ENCODE measurements at places on chromosomes 7 and 10.

DNA sequence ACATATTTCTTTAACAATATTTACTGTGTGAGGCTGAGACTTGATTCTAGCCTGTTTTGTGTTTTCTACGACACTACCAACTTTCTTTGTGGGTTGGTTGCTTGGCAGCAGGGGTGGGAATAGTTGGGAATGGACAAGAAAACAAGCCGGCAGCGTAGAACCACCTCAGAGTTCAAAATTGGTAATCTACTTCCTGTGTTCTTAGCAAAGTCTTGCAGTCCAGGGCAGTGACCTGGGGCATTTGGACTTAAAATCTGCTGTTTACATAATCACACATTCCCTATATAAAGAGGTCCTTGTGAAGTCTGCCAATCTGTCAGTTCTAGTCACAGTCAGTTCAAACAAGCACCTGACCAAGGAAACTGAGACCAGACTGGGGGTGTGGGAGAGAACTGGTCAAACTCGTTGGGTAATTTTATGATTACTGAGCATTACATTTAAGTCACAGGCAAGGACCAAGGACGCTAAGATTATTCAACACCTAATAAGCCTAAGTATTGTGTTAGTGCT is 167.9 kb downstream of the CPEB3 start:
- no peak for DNase-seq

DNA sequence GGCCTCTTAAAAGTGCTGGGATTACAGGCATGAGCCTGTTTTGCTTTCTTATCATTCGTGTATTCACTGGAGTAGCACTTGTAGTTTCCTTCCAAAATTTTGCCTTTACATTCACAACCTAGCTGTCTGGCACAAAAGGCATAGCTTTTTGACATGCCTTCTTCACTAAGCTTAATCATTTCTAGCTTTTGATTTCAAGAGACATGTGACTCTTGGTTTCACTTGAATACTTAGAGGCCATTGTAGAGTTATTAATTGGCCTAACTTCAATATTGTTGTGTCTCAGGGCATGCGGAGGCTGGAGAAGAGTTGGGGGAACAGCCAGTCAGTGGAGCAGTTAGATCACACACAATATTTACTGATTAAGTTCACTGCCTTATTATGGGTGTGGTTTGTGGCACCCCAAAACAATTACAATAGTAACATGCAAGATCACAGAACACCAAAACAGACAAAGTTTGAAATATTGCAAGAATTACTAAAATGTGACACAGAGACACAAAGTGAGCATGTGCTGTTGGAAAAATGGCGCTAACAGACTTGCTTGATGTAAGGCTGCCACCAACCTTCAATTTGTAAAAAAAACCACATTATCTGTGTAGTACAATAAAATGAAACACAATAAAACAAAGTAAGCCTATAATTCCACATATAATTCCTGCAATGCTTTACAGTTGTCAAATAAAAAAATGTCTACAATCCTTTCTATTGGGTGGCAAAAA is 43.1 kb downstream of the BRAF start:
- DNase-seq: no peak

DNA sequence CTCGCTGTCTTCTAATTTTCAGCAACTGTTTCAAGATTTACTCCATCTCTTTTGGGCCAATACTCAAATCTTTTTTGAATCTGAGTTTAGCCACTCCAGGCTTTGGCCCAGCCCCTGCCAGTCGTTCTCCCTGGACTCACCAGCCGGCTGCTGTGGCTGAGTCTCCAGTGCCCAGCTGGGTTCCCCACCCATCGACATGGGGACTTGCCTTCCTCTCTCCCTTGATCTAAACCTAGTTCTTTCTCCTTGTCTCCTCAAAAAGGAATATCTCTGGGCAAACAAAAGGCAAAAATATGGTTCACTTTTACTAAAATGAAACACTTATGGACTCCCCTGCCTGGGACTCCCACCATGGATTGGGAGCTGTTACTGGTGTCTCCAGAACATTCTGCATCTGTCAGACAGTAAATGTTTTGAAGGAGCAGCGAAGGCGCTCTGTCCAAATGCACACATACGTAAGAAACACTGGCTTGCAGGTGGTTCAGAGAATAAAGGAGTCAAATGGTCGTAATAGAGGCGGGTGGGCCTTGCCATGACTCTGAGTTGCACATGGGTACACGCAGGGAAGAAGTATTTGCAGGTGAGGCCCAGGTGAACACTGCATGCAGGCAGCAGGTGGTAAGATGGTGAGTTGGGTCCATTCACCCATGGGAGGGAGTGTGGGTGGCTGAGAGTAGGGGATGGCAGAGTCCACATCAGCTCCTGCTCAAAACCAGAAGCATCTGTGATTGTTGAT is 35.5 kb upstream of the HABP2 start:
- DNase-seq: no peak

GRCh38 chr10:22335173-22335933 is 9.9 kb upstream of the SPAG6 start:
- peak; percentile 31 for DNase-seq

DNA sequence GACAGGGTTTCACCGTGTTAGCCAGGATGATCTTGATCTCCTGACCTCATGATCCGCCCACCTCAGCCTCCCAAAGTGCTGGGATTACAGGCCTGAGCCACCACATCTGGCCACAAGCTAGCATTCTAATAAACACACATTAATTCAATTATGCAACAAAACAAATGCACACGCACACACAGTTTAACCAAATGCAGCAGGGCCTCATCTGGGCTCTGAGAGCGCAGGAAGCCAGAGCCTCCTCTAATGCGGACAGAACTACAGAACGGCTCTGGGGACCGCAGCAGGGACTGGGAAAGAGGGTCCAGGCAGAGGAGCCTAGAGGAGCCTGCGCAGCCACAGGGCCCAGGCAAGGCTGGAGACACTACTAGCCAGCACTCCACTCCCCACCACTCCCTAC is 3.8 kb downstream of the MAD1L1 start:
- no peak for DNase-seq

- DNase-seq: no peak
Observed at GRCh38 chr7:117124591-117125220, 171.4 kb downstream of the ST7 start.

DNA sequence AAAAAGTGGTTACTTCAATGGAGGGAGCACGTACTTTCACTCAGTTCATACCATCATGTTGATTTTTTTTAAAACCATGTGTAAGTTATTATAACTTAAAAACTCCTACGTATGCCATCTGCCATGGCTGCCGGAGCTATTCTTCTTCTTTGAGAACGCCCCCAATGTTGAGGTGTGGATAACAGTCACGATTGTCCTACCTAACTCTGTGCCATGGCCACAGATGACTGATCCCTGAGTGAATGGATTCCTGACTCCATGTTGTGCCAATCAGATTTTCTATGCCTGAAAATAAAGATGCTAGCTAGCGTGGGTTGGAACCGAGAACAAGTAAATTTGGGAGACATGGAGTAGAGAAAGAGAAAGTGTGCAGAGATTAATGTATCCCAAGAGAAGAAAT is 5.3 kb downstream of the MCMBP start:
- DNase-seq: no peak
